Activated effector memory CD4-positive, alpha-beta T cell treated with anti-CD3 and anti-CD28 coated beads, Interleukin-2, amount 50 U/mL, for 16 hours (primary cell): ENCODE measurements at places on chromosomes 4 and X.

DNA sequence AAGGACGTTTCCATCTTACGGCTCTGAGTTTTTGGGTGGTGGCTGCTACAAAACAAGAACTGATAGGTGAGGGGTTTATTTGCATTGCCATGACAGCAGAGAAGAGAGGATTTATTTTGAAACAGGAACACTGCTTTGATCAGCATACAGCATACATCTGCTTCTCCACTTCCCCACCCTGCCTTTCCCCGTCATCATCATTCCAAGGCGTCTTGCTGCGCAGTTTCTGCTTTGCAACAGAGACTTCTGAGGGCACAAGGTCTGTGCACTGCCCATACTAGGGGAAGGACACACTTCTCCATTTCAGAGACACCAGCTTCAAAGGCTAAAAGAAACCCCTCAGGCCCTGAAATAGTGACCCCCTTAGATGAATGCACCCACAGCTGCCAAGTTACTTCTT lies 19.1 kb downstream of the STARD8 start:
- no peak for DNase-seq

DNA sequence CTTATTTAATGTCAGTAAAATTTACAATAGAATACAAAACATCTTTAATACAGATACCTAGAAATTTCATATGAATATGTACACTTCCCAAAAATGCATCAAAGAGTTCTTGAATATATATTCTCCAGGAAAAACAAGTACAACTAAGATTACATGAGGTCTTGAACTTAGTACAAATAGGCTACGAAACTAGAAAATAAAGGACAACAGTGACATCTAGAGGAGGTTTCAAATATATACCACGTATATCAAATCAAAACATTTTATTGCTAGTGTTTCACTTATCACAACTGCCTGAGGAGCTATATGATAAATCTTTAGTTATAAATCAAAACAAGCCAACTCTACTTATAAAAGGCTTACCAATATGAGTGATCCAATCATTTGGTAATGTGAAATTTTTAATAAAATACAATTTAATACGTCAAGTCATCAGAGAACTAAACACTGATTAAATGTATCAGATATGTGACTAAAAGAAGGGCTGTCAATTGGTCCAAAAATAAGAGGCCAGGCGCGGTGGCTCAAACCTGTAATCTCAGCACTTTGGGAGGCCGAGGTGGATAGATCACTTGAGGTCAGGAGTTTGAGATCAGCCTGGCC lies 36.6 kb downstream of the ANAPC10 start:
- no peak for DNase-seq

- no peak for DNase-seq
Observed at GRCh38 chrX:74420196-74421035, 877 bp upstream of the SLC16A2 start.

DNA sequence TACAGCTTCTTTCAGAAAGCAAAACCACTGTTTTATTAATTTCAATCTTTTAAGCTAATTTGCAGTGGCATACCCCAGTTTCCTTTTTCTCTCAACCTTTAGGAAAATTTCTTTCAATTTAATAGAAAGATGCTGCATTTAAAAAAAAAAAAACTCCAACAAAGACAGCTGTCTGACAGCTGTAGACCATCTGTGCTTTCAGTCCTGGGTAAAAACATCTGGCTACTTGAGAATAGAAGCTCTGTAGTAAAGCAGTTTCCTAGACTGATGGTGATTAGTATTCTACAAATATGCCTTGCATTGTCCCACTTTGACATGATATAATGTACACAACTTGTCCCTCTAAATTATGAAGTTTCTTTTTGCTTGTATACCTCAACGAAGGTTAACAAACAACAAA lies 197.8 kb downstream of the EDA start:
- DNase-seq, result no peak

GRCh38 chrX:13994104-13994503 lies 35.6 kb downstream of the GEMIN8 start:
- DNase-seq, result no peak

GRCh38 chr4:142434519-142435224 lies 411.4 kb downstream of the INPP4B start:
- DNase-seq, result no peak

- no peak for DNase-seq
Observed at GRCh38 chr4:82850684-82851083, 40.3 kb downstream of the SEC31A start.

DNA sequence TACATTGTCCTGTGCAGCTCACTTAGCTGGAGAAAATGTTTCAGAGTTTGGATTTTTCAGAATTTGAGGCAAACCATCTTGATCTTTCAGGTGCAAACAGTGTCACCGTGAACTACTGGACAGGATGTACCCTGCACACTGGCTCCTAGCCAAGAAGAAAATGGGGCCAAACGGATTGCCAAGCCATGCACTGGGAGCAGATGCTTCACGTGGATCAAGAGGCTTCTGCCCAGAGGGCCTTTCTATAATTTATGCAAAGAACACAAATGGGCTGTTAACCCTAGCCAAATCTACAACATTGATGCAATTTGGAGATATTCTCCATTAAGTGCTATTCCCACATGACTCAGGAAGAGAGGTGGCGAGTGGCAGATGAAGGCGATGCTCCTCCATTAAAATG lies 46.9 kb upstream of the ATP8A1 start:
- no peak for DNase-seq
